T-helper 17 cell (primary cell): ENCODE measurements at places on chromosomes 1 and 21.
A peak's percentile ranks its signal among the peaks of the same experiment; 100 is the strongest.

DNA sequence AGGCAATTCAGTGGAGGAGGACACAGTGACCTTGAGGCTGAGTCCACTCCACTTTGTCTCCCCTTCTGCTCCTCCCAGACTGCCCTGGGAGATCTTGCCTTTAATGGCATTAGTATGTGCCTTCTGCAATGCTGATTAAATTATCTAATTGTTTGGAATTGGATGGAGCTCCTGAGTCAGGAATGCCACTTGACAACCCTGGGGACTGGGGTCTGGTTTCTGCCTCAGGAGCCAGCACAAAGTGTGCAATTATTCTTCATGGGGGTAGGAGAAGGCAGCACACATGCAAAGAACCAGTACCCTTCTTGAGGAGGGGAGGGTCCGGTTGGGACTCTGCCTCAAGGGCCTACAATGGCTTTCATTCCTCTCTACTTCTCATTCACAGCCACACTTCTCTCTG is 11.9 kb upstream of the PLXNA2 start:
- peaks cover 77% of the 10 kb centered on the region for H3K27me3 ChIP-seq
- no peak overlapping the region for H3K4me3 ChIP-seq
- no peak overlapping the region for H3K27ac ChIP-seq
- peaks cover 2% of the 10 kb centered on the region for H3K36me3 ChIP-seq
- no peak for DNase-seq

- peaks cover 4% of the 10 kb centered on the region for H3K4me1 ChIP-seq
- H3K27ac ChIP-seq = no peak overlapping the region
- H3K27me3 ChIP-seq = peaks cover 52% of the 10 kb centered on the region
- no peak for DNase-seq
- H3K4me3 ChIP-seq = no peak overlapping the region
Measured at GRCh38 chr1:8283058-8283884, 34.6 kb upstream of the SLC45A1 start.

DNA sequence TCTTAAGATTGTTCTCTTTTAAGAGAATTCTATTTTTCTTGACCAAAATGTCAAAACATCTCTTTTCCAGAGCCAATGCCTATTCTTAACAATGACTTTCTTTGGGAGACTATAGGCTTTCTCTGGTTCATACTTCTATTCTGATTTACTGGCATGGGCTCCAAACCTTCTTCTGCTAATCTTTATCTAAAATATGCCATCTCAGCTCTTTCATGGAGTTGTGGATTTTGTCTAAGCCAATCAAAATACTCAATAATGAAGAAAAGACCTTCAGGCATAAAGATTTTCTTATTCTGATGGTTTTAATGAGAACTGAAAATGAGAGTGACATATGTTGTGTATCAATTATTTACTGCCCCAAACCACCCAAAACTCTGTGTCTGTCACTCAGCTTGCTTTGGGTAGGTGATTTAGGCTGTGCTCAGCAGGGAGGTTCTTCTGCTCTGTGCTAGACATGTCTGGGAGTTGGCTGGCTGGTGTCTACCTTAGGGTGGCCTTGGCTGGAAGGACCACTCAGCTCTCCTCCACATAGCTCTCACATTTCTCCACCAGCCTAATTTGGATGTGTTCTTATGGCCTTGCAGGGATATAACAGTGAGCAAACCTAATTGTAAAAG is 270.8 kb downstream of the PRDM2 start:
- no peak overlapping the region for H3K4me3 ChIP-seq
- no peaks in the 10 kb centered on the region for H3K36me3 ChIP-seq
- no peaks in the 10 kb centered on the region for H3K4me1 ChIP-seq
- DNase-seq = no peak

DNA sequence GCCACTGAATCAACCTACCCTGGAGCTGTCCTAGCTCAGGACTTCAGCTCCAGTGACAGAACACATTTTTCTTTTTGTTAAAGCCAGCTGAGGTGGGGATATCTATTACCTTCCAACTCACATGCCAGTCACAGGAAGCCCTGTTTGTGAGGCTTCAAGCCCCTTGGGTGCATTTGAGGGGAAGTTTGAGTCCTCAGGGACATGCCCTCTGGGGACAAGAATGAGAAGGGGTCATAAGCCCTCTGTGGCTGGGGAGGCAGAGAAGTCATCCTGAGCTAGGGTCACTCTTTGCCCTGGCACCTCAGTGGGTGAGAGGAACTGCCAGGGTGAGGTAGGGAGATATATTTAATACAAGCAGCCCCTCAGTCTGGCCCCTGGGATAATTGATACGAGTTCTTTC is 33.5 kb upstream of the CLDN14 start:
- no peak overlapping the region for H3K27ac ChIP-seq
- no peak for DNase-seq
- peaks cover 42% of the 10 kb centered on the region for H3K27me3 ChIP-seq
- H3K4me3 ChIP-seq = no peak overlapping the region

DNA sequence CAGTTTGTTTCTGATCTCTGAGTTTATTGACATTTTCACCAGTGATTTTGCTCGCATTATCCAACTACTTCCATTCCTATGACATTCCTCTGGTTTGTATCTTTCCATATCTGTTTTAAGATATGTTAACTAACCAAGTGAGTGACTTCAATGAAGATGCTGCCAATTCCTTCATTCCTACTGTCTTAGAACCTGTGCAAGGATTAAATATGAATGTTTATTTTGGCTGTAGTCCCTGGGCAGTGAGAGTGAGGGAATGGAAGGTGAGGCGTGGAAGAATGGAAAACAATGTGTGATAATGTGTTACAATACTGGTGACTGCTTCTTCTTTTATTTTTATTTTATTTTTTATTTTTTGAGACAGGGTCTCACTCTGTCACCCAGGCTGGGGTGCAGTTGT is 183.0 kb downstream of the SDCCAG8 start:
- H3K4me3 ChIP-seq = no peak overlapping the region
- peaks cover 9% of the 10 kb centered on the region for H3K4me1 ChIP-seq
- peaks cover 5% of the 10 kb centered on the region for H3K36me3 ChIP-seq
- DNase-seq = no peak
- no peaks in the 10 kb centered on the region for H3K27me3 ChIP-seq
- H3K27ac ChIP-seq = no peak overlapping the region

- no peak for DNase-seq
- peak overlapping the region; percentile 41 for H3K27ac ChIP-seq
- H3K36me3 ChIP-seq = no peaks in the 10 kb centered on the region
- H3K27me3 ChIP-seq = peaks cover 22% of the 10 kb centered on the region
- no peak overlapping the region for H3K4me3 ChIP-seq
- H3K4me1 ChIP-seq = peaks cover 14% of the 10 kb centered on the region
Measured at GRCh38 chr1:229105822-229106525, 164.9 kb upstream of the RAB4A start.
